ENCODE measurements at places on chromosomes 3 and 15. TPM values are rescaled to one million over a fixed set of nuclear protein-coding genes. Genes with fewer than 3 reads are reported as not detected.

The CPB1 gene
- 1.7 TPM for total RNA-seq

The SLCO2A1 gene
- 2.2 TPM for total RNA-seq

The UBXN7 gene
- total RNA-seq: 49.1 TPM

The FGF7 gene
- total RNA-seq: 2.8 TPM

The DAZL gene
- 71.5 TPM for total RNA-seq

The CD200 gene
- total RNA-seq: 3.4 TPM

The KNG1 gene
- 0.43 TPM for total RNA-seq
